ENCODE measurements at places on chromosomes 13 and 19.

- DNase-seq = no peak
Observed at GRCh38 chr13:112725346-112726015, 35.6 kb downstream of the ATP11A start.

GRCh38 chr19:3294080-3294850 is 69.8 kb downstream of the CELF5 start:
- no peak for DNase-seq

DNA sequence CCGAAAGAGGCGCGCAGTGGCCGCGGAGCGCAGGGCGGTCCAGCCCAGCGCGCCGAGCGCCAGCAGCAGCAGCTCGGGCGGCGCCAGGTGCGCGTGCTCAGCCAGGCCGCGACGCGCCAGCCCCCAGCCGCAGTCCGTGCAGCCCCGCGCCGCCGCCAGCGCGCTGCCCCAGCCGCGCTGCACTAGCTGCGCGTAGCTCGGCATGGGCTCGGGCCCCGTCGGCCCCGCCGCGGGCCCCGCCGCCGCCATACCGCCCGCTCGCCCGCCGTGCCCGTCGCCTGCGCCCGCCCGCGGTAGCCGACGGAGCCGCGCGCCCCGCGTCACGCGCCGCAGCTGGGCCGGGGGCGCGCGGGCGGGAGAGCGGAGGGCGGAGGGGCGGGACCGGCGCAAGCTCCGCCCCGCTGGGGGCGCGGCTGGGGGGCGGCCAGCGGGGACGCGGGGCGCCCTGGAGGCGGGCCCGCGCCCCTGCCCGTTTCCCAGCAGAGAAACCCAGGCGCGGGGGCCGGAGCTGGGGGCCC is at the start of gene CERS1:
Gene CERS1 (minus strand): TSS at position 335 of the 518 bp plus-strand sequence. CDS start 86 bp downstream, at position 249.
- DNase-seq = no peak

GRCh38 chr13:60974296-60974695 is 441.4 kb downstream of the PCDH20 start:
- no peak for DNase-seq

GRCh38 chr13:20702915-20703779 is at the start of gene IL17D:
TSS of gene IL17D (plus strand) at chr13:20703699. CDS start at chr13:20704002, 303 bp downstream.
- DNase-seq = no peak

DNA sequence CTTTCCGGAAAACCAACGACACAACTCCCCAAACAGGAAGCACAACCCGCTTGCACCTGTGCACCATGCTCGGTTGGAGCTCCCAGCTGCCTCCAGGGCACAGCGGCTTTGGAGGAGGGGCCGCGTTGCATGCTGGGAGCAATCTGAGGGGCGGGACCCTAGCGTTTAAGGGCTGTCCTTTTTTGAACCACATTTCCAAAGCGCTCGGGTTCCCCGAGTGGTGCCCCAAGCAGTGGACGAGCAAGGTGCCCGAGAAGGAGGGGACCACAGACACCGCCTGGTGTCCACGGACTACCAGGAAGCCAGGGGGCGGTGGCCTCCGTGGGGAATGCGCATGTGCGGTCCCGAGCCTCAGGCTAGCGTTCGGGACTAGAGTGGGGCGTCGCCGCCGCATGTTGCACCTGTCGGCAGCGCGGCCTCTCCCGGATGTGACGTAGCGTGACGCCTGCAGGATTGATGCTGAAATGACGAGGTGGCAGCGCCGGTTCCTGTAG is 11.9 kb upstream of the ZNF57 start:
- DNase-seq = peak; percentile 40

GRCh38 chr19:45809643-45810159 is 5.4 kb downstream of the RSPH6A start:
- no peak for DNase-seq

GRCh38 chr13:50444726-50445125 is 398.8 kb downstream of the DLEU7 start:
- no peak for DNase-seq

DNA sequence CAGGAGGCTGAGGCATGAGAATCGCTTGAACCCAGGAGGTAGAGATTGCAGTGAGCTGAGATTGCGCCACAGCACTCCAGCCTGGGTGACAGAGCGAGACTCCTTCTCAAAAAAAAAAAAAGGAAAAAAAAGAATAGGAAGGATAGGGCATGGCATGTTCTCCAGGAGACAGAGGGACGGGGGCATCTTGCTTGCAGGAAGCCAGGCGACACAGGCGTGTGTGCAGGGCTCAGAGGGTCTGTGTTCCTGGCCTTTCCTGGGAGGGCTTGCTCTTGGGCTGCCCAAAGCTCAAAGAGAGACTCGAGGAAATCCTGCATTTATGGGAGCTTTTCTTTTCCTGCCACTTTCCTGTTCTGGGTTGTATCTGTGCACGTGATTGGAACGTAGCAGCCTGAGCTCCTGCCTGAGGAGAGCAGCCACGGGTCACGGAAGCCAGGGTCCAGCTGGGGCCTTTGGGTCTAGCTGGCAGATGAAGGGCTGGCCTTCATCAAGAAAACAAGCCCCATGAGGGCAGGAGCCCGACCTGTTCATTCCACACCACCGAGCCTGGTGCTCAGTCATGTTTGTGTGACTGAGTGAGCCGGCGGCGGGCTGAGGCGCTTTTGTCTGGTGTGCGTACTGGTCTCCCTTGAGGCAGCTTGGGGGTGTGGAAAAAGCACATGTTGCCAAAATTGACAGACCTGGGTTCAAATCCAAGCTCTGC is 44.5 kb downstream of the CAPN12 start:
- no peak for DNase-seq

DNA sequence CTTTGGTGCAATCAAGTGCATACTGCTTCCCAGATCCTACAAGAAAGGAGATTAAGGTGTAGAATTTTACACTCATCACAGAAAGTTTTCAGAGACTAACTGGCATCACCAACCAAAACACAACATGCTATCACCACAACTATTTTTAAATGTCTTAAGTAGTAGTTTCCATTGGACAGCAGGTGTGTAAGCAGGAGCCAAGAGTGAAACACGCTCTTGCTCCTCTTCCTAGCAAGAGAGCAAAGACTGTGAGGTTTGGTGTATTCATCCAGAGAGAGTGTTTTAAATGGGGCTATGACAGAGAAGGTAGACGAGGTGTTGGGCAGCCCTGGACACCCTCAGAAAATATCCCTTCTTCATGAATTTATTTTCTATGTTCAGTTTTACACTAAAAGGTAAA is 12.5 kb upstream of the LILRA4 start:
- DNase-seq = no peak

DNA sequence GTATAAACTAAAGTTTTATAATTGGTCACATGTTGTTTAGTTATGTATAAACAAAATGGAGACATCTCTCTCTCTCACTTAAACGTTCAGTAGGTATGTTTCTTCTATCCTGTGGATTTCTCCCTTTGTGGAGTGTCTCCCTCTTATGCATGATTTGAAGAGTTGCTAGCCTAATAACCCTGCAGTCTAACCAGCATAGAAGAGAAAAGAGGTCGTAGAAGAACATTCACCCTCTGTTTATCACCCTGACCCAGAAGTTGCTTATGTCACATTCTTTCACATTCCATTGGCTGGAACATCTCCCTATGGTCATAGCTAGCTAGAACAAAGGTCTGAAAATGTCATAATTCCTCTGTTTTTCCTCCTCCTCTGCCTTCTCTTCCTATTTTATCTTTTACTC is 176.8 kb upstream of the PCDH20 start:
- DNase-seq = no peak

GRCh38 chr13:87590518-87590917 is 80.7 kb upstream of the SLITRK5 start:
- no peak for DNase-seq

GRCh38 chr19:1467490-1468273 is 11.3 kb downstream of the C19orf25 start:
- no peak for DNase-seq

GRCh38 chr19:7988307-7988706 is 17.1 kb downstream of the ELAVL1 start:
- DNase-seq = no peak

DNA sequence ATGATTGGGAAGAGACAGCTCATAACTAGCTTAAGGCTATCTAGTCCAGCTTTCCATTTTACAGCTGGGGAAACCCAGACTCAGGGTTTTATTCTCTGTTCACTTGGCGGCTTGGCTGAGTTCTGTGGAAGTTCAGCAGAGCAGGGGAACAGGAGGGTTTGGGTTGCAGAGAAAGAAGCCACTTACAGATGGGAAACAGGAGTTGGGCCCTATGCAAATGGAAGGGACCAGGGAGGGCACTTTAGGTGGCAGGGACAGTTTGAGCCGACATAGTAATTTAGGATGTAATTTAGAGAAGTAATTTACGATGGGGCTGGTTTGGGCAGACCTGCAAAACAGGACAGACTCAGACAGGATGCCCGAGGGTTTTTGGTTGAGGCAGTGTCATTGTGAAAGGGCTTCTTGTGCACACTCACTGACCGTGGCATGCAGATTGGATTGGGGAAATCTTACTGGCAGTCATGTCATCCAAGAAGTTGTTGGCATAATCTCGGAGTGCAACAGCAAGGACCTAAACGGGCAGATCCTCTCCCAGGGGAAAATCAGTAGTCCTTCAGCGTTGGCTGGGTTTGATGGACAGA is 47.3 kb upstream of the GPR183 start:
- DNase-seq = no peak

DNA sequence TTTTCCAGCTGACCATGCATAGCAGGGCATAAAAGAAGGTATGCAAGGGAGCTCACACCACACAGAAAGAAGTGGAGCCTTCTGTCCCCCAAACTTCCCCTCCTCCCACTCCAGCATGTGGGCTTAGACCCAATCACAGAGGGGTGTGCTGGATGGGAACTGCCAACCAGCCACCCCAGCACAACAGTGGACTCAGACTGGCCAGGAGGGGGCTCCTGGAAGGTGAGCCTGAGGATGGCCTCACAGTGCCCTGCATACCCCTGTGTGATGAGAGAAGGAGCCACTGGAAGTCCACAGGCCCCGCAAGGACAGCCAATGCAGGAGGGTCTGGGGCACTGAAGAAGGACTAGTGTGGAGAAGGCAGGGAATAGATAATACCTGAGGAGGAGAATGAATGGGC is 106.9 kb upstream of the SERP2 start:
- no peak for DNase-seq

GRCh38 chr19:13712767-13713201 is 51.5 kb upstream of the MRI1 start:
- DNase-seq = no peak

GRCh38 chr19:12090807-12091206 is 26.3 kb downstream of the ZNF844 start:
- peak; percentile 46 for DNase-seq

DNA sequence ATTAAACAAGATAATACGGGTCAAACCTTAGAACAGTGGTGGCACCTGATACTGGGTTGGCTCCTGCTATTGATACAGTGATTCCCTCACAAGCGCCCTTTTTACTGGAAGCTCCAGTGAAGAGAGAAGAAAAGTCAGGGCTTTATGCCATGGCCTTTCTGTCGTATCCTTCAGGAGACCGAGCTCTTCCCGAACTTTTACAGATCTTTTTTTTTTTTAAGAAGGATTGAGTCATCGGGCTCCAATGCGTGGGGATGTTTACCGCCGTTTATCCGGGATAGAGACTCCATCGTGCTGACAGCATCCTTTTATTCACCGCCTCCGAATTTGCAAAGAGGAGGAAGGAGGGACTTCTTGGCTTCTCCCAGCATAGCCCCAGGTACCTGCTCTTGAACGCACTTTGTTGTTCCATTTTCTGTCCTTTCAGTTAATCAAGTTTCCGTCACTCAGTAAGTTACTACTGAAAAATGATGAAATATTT is 574 bp downstream of the ZNF227 start:
- no peak for DNase-seq

DNA sequence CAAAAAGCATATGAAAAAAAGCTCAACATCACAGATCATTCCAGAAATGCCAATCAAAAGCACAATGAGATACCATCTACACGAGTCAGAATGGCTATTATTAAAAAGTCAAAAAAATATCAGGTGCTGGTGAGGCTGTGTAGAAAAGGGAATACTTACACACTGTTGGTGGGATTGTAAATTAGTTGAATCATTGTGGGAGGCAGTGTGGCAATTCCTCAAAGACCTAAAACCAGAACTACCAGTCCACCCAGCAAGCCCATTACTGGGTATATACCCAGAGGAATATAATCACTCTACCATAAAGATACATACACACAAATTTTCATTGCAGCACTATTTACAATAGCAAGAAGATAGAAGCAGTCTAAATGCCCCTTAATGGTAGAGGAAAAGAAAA is 529.9 kb downstream of the SLITRK1 start:
- DNase-seq = no peak

- no peak for DNase-seq
Observed at GRCh38 chr13:113555141-113555540, 29.4 kb upstream of the TFDP1 start.

DNA sequence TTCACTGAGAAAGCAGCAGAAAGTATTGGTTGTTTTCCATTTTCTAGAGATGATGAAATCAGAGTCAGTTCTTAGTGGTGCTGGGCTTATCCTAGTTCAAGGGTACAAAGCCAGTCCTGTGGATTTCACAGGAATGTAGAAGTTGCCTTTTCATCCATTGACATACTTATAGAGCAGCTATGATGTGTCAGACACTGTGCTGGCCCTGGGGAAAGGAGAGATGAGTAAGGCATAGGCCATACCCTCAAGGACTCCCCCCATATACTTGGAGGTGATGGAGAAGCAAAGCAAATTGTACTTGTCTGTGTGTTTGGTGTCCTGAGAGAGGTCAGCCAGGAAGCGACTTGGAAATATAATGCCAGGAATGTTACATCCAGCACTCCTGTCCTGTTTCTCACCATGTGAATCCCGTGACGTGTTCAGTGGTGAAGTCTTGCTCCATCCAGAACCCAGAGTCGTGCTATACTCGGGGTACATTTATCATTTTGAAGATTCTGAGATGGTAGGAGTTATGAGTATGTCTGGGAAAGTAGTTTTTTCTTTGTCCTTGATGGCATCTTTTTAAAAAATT is 22.6 kb downstream of the ERCC5 start:
- DNase-seq = no peak

DNA sequence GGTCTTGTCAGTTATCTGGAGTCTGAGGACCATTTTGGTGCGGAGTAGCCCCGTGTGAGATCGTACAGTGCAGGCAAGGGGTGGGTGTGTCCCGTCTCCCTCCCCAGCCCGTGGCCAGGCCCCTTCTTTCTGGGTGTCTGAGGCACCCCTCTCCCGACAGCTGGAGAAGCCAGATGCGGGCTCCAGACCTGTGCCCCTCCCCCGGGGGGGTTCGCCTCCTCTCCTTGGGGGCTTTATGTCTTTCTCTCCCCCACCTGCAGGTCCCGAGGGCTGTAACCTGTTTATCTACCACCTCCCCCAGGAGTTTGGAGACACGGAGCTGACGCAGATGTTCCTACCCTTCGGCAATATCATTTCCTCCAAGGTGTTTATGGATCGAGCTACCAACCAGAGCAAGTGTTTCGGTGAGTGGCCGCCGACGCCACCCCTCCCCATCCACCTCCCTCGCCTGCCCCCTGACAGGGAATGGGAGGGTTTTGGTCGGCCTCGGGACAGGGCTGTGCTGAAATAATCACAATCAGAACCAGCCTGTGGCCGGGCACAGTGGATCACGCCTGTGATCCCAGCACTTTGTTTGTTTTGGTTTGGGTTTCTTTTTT is 65.6 kb downstream of the CELF5 start:
- no peak for DNase-seq
